AG04450 (cell line): ENCODE measurements at places on chromosomes 16 and 17. TPM values are rescaled to one million over a fixed set of nuclear protein-coding genes. Genes with fewer than 3 reads are reported as not detected.

DNA sequence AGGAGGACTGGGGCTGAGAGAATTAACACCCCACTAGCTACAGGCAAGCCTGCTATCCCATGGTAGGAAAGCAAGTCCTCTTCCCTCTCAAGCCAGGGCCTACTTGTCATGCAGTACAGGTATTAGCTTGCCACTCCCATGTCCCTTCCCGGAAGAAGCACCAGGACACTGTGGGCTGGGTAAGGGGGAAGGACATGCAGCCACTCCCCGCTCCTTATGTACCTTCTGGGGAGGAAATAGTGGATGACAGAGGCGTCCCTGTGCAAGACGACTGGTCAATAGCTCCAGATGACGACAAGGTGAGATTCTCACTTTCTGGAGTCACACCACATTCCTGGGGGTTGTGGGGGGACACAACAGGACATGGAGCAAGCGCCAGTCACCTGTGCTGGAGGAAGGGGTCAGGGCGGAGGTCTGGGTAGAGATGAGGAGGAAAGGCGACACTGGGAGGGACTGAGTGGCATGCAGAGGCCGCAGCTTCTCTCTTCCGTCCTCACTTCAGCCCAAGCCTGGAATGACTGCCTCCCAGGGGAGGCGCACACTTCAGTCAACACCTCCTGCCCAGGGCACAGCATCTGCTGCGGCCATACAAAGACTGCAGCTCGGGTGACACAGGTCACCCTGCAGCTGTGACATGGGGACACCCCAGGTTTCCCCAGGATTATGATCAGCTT is 15.1 kb upstream of the FOXJ1 start:
- DNase-seq, result no peak

CLEC19A gene
- not detected in 2 replicates for polyA plus RNA-seq

ATAD5 gene
- polyA plus RNA-seq, result 0.61 and 1.0 TPM in 2 replicates

DNA sequence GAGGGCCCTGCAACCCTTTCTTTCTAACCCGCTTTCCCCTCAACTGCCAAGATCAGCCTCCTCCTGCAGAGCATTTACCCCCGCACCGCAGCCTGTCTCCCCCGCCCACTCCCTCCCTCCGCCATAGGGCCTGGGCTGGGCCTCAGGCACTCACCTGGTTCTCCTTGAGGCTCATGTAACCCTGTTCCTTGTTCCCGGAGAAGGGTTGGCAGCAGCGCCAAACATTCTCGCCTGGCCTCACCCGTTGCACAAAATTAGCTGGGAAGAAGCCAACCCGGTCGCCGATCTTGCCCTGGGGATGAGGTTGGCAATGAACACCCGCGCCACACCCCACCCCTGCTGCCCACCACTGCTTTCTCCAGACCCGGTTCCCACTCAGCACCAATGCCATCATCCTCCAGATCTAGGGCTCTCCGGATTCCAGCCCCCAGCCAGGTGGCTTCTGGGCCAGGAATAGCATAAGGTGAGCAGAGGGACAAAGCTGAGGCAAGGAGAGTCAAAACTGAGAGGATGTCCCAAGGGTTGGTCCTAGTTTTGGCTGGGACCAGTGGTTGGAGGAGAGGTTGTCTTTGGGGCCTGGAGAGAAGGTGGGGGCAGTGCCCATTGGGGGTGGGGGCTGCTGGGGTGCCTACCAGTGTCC is 12.8 kb downstream of the STAC2 start:
- DNase-seq, result no peak

GRCh38 chr17:8159032-8159400 is 3.7 kb downstream of the VAMP2 start:
- DNase-seq, result no peak

DNA sequence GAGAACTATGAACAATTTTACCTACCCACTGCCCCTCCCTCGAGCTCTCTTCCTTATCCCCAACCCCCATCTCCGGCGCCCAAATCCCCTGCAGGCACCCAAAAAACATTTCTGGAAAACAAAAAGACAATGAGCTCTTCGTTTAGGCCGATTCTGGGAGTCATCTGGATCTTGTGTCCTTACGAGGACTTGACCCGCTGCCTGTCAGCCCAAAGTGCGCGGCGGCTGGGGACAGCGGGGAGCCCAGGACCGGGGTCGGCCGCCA is 524 bp downstream of the STRADA start:
- DNase-seq, result no peak

DNA sequence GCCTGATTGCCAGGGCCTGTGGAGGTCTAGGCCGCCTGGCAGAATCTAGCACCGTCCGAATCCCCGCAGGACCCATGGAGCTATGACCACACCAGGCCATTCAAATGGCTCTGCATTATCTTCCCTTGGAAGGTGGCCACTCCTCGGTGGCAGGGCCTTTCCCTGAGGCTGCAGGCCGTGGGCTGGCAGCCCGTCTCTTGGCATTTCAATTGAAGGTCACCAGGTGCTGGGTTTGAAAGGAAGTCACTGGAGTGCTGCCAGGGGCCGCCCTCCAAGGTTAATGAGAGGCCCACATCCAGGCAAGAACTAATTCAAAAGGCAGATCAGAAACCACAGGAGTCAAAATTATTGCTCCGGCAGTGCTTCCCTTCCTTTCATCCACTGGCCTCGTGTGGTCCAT is 27.7 kb upstream of the CACNG5 start:
- no peak for DNase-seq

GRCh38 chr17:332023-332422 is 20.6 kb downstream of the RPH3AL start:
- no peak for DNase-seq

- DNase-seq, result no peak
Observed at GRCh38 chr17:47615766-47616424, 33.8 kb upstream of the KPNB1 start.

DNA sequence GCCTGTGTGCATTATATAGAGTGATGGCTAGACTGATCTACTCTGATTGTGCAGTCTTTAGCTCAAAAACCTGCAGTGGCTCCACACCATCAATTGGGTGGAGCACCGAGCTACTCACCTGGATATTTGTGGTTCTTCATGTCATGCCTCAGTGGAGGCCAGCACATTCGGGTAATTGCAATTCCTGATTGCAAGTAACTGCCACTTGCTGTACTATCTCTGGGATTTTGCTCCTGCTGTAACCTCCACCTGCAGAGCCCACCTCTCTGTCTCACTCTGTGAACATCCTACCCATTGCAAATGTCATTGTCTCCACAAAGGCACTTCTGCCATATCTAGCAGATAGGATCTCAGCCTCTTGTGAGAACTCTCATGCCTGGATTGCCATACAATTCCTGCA is 1.7 kb upstream of the CCL1 start:
- no peak for DNase-seq

- no peak for DNase-seq
Observed at GRCh38 chr16:58389724-58390123, 2.5 kb upstream of the GINS3 start.

GRCh38 chr16:4660454-4661007 is 32.8 kb upstream of the NUDT16L1 start:
- DNase-seq, result no peak

LLGL2 gene
- 0.19 and 0.24 TPM in 2 replicates for polyA plus RNA-seq

MT1M gene
- polyA plus RNA-seq, result 0.10 and 0.38 TPM in 2 replicates

- no peak for DNase-seq
Observed at GRCh38 chr16:15723808-15724207, 73.8 kb downstream of the NDE1 start.

C17orf78 gene
- polyA plus RNA-seq, result not detected in 2 replicates

DNA sequence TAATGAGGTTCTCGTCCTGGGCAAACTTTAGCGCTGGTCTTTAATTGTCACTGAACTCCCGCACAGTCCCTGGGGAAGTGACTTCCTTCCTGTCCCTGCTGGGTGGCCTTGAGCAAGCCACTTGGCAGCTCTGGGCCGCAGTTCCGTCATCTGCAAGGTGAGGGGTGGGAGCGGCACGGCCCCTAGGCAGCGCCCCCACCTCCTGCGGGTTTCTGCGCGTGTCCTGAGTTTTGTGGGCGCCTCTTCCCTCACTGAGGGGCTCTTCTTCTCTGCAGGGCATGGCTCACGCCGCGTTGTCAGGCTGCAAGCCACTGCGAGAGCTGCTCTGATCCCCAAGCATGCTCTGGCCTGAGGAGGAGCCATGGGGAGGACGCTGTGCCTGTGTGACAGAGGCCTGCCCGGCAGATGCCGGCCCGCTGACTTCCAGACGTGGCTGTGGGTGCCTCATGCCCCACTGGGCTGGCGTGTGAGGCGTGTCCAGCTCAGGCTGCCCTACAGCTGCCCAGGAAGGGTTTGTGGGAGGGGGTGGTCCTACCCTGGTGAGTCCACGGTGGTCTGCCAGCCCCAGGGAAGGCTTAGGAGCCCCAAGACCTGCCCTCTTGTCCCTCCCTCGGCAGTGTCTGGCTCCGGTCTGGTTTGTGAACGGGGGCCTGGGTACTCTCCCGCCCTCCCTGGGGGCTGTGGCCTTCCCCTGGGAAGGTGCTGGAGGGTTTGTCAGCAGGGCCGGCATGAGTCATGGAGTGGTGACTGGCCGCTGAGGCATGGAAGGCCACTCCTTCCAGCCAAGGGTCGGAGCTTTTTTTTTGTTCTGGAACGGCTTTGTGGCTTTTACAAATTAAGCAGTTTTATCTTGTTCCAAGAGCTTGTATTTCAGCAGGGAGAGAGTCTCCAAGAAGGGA is 182.0 kb downstream of the SEC14L1 start:
- peak; percentile 95 for DNase-seq

GRCh38 chr17:61659437-61659836 is 68.4 kb upstream of the NACA2 start:
- DNase-seq, result no peak

GRCh38 chr17:47993031-47993564 is 22.2 kb downstream of the CDK5RAP3 start:
- no peak for DNase-seq

DNA sequence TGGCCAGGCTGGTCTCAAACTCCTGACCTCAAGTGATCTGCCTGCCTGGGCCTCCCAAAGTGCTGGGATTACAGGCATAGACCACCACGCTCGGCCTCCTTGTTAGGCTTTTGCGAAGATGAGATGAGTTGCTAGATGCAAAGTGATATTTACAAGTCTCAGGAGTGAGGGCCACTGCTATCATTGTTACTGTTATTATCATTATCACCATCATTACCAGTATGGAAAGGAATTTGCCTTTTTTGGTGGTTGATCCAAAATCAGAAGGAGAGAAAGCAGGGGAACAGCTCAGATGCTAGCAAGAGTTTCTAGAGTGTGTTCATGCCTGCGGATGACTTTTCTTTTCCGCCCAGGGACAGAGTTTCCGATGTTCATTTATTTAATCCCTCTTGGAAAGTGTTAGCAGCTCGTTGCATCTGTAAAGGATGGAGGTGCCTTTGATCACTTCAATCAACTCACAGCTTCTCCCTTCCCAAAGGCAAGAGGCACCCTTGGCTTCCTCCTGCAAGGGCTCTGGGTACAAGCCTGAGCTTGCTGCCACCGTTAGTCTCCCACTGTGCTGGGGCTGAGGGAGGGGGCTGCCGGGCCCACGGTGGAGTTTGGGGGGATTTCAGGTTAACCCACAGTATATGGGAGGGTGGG is 21.6 kb downstream of the ITPRIPL2 start:
- DNase-seq, result no peak

DNA sequence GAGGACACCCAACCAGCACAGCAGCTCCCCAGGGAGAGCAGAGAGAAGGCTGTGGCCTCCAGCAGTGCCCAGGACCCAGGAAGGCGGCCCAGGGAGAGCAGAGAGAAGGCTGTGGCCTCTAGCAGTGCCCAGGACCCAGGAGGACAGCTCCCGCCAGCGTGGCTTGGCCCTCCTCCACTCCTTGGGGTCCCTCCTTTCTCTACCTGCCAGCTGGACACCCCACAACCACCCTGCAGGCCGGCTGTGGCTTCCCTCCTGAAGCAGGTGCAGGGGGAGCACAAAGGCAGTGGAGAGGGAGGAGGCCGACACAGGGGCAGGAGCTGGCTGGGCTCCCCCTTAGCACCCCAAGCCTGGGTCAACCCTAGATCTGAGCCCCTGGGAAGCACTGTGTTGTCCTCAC is 54.1 kb upstream of the FASN start:
- DNase-seq, result no peak

- no peak for DNase-seq
Observed at GRCh38 chr16:17311333-17312093, 159.2 kb downstream of the XYLT1 start.

FNDC8 gene
- polyA plus RNA-seq, result 0.09 TPM in 1 of 2 replicates, not detected in the other

ITGAL gene
- polyA plus RNA-seq, result not detected in 2 replicates

DNA sequence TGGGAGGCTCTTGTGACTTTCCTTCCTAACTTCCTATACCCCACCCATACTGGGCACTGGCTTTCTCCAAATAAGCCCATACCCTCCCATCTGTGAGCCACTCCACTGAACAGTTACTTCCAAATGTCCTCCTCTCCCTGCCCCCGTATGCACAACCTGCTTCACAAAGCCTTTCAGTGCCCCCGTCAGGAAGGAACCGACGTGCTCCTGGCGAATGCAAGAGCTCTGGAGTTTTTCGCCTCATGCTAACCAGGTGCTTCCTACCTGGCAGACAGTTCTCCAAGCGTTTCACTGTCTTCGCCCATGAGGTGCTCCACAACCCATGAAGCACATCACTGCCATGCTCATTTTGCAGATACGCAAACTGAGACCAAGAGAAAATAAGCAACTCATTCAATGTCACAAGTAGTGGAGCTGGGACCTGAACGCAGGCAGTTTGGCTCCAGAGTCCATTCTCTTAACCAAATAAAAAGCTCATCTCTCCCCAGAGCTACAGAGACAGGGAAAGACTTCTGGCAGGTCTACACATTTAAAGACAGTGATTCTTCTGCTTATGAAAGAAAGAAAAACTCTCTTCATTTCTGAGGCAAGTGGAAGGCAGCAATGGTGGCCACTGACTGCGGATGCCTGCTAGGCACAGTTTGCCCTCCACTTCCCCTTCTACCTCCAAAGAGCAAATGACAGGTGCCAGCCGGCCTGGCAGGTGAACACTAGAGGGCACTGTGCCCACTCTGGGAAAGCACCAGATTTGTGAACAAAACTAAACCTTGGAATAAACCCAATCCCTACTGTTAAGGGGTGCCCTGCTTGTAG is 23.8 kb downstream of the SPHK1 start:
- no peak for DNase-seq

TP53TG3F gene
- polyA plus RNA-seq, result not detected in 2 replicates

DNA sequence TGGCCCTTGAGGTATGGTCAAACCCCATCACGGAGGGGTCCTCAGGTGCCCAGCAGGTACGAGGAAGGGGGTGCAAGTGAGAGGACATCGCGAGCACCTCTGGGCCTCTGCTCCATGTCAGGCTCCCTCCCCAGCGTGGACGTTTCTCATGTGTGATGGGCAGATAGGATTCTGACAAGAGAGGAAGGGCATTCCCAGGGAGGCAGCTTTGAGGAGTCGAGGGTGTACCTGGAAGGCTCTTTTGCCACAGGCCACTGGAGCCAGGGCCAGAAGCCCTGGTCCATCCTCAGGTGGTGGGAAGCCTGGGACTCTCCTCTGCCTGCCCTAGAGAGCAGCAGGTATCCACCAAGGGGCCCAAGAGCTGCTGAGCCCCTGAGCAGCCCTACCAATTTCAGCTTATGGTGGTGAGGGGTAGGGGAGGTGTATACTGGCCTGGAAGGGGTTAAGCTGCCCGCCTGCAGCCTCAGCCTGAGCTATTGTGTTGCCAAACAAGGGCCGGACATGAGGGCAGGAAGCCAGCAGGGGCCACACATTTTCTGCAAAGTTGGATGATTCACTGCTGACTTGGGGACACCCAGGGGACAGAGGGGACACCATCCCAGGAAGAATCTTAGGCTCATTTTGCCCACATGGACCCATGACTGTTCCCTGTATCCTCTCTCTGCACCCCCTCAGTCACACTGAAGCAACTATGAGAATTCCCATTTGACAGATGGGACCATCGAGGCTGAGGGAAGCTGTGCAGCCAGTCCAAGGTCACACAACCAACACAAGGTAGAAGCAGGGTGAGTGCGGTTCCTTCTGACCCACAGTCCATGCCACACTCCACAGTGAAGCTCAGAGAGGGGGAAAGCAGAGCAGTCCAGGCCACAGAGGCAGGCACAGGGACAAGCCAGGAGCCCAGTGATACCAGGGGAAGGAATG is 1.7 kb downstream of the CDH5 start:
- no peak for DNase-seq
